ENCODE measurements at places on chromosomes 5 and 9. TPM values are rescaled to one million over a fixed set of nuclear protein-coding genes. Genes with fewer than 3 reads are reported as not detected.

Gene TEK
- total RNA-seq: not detected

Gene SLC46A2
- not detected for total RNA-seq

Gene TMEM252
- not detected for total RNA-seq

Gene ANKRD31
- total RNA-seq: 0.35 TPM

Gene PCDHGA11
- total RNA-seq: 0.17 TPM

Gene CEL
- total RNA-seq: 2.1 TPM

Gene GZMA
- total RNA-seq: 0.24 TPM

Gene RNF208
- 5.0 TPM for total RNA-seq

Gene FAM163B
- total RNA-seq: not detected

Gene FBXL7
- total RNA-seq: not detected

Gene SLC6A7
- not detected for total RNA-seq

Gene FOXD4L3
- not detected for total RNA-seq

Gene WHRN
- total RNA-seq: 1.9 TPM

Gene BRINP1
- not detected for total RNA-seq

Gene FGF1
- total RNA-seq: not detected

Gene PHYHD1
- total RNA-seq: 0.50 TPM

Gene IL9
- total RNA-seq: not detected
